ENCODE measurements at places on chromosomes 7 and 10.

- DNase-seq = no peak
Observed at GRCh38 chr7:88101769-88102168, 118.1 kb downstream of the SRI start.

DNA sequence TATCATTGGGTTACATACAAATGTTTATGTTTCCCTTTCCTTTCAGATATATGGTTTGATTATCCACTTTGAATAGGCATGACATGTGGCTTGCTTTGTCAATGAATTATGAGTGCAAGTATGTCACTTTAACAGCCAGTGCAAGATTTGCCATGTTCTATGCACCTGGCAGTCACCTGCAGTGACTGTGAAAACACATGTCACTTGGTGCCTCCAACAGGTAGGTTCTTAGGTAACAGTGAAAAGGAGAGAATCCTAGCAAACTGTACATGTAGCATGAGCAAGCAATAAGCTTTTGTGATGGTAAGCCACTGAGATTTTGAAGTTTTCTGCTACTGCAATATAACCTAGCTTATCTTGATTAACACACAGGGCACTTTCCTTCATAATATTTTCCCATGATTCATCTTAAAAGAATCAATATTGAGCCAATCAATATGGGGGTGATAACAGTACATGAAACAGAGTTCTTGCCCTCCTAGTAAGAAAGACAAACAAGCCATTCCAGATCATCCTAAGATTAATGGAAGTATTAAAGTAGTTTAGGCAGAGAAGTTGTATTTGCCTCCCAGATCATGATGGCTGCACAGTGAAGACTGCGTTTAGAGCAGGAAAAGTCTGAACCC is 7.9 kb upstream of the RALA start:
- DNase-seq = no peak

GRCh38 chr10:80168679-80169380 is 36.3 kb downstream of the PLAC9 start:
- peak; percentile 77 for DNase-seq

DNA sequence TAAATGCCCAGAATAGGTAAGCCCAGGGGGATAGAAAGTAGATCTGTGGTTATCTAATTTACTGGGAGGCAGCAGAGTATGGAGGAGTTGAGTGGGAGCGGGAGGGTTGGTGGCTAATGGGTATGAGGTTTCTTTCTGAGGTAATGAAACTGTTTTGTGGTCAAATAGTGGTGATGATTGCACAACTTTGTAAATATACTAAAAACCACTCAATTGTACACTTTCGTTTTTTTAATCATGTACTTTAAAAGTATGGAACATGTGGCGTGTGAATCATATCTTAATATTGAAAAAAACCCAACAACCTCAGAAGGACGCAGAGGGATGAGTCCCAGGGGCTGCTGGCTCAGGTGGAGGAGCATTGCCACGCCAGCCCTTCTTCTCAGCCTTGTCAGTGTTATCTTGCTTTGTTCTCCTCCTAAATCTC is 118.1 kb downstream of the WDR11 start:
- DNase-seq = no peak

DNA sequence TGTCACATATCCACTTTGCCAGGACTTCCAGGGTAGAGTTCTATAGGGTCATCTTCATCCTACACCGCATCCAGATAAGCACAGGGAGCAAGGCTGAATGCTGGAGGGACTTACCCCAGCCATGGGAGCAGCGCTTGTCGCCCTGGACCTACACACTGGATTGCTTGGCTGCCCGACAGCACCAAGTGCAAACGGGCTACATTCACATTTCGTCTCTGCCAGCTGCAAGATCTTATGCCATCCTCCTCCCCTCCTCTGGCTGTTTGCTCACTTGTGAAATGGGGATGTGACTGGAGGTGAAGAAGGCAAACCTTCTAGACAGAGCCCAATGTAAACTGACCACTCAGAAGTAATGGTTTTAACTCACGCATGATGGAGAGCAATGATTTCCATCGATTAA is 1.0 kb downstream of the DDC start:
- no peak for DNase-seq

GRCh38 chr10:86712317-86712707 is 44.0 kb downstream of the LDB3 start:
- no peak for DNase-seq

DNA sequence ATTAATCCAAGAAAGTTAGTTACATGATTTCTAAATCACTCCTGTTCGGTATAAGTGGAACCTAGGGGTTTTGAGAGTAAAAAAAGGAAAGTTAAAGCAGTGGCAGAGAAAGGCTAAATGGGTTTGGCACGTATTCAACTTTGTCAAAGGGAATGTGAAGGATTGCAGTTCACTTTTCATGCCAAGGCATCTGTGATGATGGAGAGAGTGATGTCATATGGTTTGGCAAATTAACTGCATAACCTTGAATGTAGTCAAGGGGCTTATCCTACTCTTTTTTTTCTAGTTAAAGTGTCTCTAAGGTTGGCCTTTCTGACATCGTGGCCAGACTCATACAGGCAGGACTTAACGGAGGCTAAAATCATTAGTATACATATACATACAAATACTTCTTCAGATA is 277.8 kb downstream of the EXOC4 start:
- no peak for DNase-seq

DNA sequence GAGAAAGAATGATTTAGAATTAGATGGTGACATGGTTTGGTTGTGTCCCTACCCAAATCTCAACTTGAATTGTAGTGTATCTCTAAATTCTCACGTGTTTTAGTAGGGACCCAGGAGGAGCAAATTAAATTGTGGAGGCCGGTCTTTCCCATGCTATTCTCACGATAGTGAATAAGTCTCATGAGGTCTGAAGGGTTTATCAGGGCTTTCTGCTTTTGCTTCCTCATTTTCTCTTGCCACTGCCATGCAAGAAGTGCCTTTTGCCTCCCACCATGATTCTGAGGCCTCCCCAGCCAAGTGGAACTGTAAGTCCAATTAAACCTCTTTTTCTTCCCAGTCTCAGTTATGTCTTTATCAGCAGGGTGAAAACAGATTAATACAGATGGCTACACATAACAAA is 167.4 kb upstream of the SVIL start:
- no peak for DNase-seq

- DNase-seq = no peak
Observed at GRCh38 chr10:51397695-51398094, 301.7 kb downstream of the CSTF2T start.

- peak; percentile 75 for DNase-seq
Observed at GRCh38 chr7:152145853-152146466, 120.5 kb downstream of the GALNT11 start.

- no peak for DNase-seq
Observed at GRCh38 chr10:121405096-121405495, 193.1 kb downstream of the FGFR2 start.

DNA sequence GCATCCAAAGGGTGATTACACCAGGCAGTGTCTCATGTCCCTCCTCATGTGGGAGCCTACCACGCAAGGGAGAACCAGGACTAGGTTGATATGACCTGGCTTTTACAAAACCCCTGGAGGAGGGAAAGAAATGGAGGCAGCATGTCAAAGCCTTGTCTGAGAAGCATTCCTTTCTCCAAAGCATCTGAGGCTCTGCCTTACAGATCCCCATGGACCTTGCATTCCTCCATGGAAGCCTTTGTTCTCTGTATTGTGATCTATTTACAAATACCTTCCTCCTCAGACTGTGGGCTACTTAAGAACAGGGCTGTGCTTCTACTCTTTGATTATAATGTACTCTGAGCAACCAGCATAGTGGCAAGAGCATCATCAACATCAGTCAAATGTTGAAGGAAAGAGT is 197.0 kb downstream of the PLXNA4 start:
- no peak for DNase-seq

DNA sequence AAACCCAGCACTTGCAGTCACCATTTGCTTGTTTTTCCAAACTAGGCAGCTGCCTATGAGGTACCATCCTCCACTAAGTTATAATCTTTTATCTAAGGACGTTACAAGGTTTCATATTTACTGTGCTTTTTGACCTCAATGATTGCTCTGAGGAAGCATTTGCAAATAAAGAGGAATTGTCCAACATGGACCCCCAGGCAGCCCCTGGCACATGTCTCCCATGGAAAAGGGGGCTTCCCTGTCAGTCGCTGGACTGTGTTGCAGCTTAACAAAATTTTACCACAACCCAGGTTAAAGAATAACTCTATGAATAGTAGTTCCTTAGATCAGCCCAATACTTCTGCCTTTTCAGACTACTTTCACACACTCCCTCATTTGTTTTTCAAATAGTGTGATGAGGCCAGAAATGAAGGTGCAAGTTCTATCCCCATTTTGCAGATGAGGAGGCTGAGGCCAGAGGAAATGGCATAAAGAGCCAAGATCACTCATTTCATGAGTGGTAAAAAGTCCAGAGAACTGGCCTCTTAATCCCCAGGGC is 52.8 kb upstream of the ZPBP start:
- no peak for DNase-seq

GRCh38 chr7:107384025-107384424 is 85.8 kb upstream of the GPR22 start:
- DNase-seq = no peak

DNA sequence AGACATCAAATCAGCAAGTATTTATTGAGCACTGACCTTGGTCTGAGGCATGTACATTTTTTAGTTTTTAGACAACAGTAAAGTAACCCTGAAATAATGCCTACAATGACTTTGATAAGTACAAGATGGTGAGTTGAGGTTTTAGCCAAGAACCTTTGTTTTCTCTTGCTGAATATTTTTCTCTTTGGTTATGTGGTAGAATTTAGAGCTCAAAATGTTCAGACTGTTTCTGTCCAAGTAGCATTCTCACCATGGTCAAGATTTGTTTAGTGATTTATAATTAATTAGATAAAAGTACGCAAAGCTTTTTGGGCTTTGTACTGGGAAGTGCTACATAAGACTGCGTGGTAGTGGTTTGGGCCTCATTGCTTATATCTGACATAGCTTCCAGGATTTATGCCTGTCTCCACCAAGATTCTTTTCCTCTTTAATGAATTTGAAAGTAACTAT is 102.4 kb downstream of the KAT6B start:
- no peak for DNase-seq

DNA sequence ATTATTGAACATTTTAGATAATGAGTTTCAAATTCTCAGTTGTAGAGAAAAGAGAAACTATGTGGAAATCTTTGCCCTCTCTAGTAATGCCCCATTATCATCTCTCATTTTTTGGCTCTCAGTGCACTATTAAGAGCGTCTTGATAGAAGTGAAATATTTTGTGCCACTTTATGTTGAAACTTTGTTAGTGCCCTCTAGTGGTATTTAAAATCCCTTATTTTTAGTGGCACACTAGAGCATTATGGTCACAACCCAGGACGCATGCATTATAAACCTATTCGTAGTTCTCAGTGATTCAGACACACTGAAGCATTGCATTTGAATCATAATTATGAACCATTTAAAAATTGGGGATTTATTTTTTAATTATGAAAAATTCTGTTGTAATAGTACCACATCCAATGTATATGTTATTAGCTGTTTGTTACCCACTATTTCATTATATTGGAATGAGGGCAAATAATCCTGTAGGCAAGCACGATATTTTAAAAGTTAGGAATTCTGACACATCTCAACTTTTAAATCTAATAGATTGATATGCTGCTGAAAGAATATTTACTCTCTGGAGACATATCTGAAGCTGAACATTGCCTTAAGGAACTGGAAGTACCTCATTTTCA is 21.9 kb downstream of the PDCD4 start:
- DNase-seq = no peak

DNA sequence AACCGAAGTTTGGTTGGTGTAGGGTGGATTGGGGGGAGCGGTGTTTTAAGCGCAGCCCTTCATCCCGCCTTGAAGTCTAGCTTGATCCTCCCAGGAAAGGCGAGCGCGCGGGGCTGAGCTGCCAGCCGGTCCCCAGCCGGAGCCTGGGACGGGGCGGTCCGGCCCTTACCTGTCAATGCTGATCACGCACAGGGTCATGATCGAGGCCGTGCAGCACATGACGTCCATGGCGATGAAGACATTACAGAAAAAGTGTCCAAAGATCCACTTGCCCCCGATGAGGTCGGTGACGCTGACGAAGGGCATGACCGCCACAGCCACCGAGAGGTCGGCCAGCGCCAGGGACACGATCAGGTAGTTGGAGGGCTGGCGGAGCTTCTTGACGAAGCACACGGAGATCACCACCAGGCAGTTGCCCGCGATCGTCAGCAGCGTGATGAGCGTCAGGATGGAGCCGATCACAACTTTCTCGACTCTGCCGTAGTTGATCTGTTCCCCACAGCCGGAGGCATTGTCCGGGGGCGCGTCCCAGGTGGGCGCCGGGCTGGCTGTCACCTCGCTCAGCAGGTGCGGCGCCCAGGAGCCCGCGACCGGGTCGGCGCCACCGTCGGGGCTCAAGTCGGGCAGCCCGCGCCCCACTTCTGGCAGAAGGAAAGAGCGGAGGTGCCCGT is 740 bp downstream of the HTR7 start:
- no peak for DNase-seq

DNA sequence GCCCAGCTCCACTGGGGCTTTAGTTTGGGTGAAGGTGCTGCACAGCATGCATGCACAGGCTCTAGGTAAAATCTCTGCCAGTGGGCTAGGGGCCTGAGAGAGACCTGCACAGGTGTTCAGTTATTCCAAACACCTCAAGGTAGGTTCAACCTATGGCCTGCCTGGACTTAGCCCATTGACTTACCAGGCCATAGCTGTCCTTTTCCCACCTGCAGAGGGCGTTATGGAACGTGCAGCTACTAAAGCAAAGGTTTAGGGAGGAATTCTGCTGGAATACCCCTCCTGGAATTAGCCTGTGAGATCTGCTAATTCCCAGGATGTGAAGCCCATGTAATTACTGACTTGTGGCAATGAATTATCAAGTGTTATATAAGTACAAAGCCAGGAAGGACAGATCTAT is 3.6 kb downstream of the VWC2 start:
- peak; percentile 91 for DNase-seq

DNA sequence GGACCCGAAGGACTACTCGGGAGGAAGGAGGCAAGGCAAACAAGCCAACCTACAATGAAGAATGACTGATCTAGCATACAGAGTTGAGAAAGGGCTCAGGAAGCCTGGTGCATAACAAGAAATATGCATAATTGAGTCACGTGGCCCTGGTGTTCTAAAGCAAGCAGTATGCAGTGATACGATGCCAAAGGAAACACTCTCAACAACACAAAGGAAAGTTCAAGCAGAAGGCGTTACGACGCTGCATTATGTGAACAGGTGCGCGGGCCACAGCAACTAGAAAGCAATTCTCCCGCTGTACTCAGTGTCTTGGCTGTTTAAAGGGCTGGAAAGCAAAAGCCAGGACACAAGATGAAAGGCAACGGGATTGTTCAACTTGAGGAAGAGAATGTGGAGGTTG is 100.8 kb downstream of the PRTFDC1 start:
- no peak for DNase-seq

DNA sequence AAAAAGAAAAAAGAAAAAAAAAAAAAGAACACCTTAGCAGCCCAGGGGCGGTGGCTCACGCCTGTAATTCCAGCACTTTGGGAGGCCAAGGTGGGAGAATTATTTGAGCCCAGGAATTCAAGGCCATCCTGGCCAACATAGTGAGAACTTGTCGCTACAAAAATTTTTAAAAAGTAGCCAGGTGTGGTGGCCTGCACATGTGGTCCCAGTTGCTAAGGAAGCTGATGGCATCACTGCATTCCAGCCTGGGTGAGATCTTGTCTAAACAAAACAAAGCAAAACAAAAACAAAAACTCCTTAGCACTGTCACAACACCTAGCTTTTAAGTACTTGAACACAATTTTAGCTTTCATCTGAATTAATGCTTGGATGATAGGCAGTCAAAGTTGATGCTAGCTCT is 86.3 kb upstream of the MKLN1 start:
- DNase-seq = no peak
